ENCODE measurements at places on chromosomes 2 and 18.

- no peak for DNase-seq
These were observed 27.6 kb upstream of the RMDN2 start for GRCh38 chr2:37897511-37897910.

- no peak for DNase-seq
These were observed 151.3 kb downstream of the UBR3 start for GRCh38 chr2:169978402-169979017.

DNA sequence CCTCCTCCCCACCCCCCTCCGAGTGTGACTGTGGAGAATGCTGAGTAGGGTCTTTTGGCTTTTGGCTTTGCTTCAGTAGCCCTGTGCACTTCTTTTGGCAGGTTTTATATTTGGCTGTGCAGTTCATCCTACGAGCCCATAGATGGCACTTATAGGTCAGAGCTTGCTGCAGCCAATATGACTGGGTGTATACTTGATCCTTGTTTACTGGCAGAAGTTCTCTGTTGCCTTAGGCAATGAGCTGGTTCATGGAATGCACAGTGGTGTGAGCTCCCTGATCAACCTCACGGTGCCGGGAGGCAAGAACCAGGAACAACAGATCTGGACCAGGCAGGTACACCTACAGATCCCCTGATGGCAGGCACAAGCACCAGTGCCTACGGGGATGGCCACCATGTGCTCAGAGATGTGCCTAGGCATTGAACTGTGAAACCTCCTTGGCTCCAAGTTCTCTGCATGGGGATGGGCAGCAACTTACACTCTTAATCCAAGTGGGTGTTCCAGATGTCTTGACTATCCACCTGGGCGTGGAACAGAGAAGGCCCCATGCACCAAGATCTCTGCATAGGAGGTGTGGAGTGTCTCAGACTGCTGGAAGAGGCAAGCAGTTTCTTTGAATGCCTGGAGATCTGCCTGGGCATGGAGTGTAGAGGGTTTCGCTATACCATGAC is 190.4 kb downstream of the KIAA1328 start:
- no peak for DNase-seq

DNA sequence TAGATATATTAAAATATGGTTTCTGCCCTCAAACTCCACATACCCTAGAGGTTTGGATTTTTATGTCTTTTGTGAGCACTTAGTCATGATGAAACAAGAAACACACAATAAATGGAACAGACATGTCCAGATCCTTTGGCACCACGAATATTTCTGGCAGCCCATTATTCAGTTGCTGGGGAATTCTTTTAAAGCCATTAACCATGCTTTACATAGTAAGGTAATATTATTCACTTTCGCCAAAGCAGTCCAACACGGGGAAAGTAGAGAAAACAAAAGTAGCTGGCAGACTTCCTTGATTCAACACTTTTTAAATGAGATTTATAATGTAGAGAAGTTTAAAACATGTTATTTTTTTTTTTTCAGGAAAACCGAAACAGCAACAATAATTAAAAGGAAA is 235.4 kb downstream of the PIEZO2 start:
- no peak for DNase-seq

GRCh38 chr18:3840766-3841165 is 390.8 kb downstream of the TGIF1 start:
- DNase-seq: no peak

DNA sequence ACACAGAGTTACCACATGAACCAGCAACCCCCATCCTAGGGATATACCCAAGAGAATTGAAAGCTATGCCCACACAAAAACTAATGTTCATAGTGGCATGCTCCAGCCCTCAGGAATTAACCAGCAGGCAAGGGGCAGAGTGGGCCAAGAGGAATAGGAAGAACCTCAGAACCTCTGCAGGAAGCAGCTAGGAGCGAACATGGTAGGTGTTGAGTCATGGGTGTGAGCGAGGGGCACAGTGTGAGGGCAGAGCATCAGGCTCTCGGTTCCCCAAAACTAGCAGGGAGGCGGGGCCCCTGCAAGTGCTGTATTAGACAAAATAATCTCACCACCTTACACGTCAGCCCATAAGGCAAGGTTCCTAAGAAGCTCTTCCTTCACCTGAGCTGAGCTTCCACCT is 5.6 kb upstream of the RUFY4 start:
- DNase-seq: no peak

DNA sequence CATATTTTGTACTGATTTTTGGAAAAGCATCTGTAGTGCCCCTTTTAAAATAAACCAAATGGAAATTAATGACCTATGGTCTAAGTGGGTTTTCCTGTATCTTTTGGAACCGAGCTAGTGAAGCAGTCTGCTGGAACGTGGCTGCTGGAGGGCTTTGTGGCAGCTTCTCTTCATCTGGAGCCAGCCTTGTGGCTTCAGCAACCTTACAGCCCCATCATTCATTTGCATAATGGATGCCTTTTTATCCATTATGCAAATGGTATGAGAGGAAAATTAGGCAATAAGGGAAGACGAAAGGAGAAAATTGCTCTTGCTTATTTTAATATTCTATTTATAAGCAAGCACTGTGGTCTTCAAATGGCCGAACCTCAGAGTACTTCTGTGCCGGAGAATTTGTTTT is 421.0 kb downstream of the PARD3B start:
- DNase-seq: no peak

GRCh38 chr2:234107861-234108260 is 57.4 kb downstream of the SPP2 start:
- DNase-seq: no peak

DNA sequence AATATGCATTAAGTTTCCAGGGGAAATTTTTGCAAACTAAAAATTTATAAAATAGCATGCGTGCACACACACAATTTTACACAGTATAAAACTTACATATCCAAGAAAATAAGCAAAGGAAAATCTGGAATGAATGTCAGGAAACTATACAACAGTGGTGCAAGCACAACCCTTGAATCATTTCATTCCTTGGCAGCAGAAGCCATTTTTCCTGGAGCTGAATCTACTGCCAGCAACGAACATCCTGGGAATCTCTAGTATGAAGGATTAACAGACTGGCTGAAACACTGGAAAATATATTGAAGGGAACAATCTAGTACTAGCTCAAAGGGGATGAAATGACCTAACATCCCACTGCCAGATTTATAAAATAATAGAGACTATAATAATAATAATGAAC is 235.3 kb downstream of the DYM start:
- no peak for DNase-seq

DNA sequence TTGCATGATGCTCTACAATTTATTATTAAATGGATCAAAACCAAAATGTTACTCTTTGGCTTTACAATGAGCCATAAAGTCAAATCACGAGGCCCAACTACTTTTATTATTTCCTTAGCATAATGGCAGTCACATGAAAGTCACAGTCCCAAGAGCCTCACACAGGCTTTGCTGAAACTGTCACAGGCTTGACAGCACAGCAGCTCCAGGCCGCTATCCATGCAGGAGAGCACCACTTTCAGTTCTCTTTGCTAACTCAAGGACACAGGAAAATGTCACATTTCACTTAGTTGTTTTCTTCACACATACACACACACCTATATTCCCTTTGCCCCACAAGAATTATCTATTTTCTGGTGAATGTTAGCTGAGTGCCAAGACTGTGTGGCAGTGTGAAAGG is 11.1 kb upstream of the MSGN1 start:
- no peak for DNase-seq

GRCh38 chr2:172843266-172843582 is 107.6 kb downstream of the RAPGEF4 start:
- DNase-seq: no peak

DNA sequence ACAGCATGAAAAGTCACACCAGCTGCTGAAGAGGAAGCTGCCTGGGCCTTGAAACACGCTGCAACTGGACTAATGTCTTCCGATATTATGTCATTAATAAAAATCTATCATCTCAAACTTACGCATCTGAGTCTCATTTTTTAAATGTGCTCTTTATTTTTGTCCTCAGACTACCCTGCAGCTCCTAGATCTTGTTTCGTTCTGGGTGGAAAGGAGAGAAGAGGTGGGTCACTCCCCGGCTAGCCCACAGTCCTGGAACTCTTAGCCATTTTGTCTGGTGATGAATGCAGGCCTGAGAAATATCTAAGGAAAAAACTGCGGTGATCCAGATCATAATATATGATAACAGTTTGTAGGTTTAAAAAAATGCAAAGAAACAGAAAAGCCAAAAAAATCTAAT is 73.3 kb downstream of the TXNL1 start:
- DNase-seq: no peak

All from SW480 (cell line).